A549 treated with CORT108297 at 1 μM for 4 hours (cell line): ENCODE measurements at places on chromosomes 11 and 22. TPM values are rescaled to one million over a fixed set of nuclear protein-coding genes. Genes with fewer than 3 reads are reported as not detected.

Gene KLHL35
- 0.63 to 1.8 TPM (median 1.1 TPM) in 5 replicates for total RNA-seq

Gene APOL3
- total RNA-seq = 0.07 to 0.10 TPM in 2 of 5 replicates, not detected in the others

Gene CRYBB2
- not detected in 5 replicates for total RNA-seq

Gene PRDM10
- 1.5 to 1.9 TPM (median 1.8 TPM) in 5 replicates for total RNA-seq

Gene SAA4
- total RNA-seq = not detected in 5 replicates
